Stimulated activated CD4-positive, alpha-beta T cell treated with anti-CD3 and anti-CD28 coated beads, TNF-alpha, amount 100 ng/mL, for 4 hours (primary cell): ENCODE measurements at places on chromosomes 6 and 20.
A peak's percentile ranks its signal among the peaks of the same experiment; 100 is the strongest.

GRCh38 chr6:1872649-1873131 is 263.0 kb downstream of the FOXC1 start:
- DNase-seq: no peak

DNA sequence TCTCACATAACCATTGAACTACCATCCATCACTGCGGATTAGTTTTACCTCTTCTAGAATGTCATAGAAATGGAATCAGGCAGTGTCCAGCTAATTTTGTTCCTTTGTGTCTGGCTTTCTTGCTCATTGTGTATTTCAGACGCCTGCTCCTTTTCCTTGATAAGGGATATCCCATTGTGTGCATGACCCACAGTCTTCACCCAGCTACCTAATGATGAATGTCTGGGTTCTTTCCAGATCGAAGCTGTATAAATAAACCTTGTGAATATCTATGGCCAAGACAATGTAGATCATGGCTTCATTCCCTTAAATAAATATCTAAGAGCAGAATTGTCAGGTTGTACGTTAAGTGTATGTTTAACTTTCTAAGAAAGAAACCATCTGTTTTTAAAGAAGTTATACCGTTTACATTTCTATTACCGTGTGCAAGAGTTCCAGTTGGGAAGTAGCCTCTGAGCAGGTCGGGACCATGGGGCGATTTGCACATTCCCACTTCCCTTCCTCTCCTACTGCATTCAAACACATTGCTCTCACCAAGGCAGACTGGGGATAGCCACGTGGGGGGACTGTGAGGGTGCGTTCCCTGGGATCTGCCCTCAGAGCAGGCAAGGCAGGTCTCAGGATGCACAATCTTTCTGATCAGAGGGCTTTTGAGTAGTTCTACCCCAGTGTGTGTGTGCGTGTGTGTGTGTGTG is 13.1 kb downstream of the CD93 start:
- DNase-seq: no peak

DNA sequence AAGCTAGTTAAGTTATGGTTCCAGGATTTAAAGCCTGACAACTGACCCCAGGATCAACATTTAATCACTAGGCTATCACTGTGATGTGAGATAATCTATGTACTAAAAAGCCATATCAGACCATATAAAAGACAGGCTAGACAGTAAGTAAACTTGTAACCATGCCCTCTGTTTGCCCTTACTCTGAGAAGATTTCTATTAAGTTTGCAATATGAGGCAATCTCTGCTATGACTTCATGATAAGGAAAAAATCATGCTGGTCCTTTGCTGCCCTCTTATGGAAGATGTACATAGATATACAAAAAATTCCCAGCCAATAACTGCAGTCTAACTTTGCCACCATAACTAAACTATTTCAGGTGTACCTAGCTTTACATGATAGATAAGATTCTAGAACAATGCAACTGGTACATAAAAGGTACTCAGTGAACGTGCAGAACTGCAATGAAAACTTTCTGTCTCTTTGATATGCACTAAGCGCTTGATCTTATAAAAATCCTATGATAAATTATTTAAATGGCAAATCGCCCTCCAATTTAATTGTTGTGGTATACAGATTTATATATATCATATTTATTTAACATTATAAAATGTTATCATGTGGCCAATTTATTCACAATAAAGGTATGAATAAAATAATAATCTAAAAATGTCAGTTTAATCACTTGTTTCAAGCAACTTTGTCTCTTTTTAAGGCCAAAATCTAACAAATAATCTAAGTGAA is 70.5 kb downstream of the FAM217A start:
- DNase-seq: no peak

DNA sequence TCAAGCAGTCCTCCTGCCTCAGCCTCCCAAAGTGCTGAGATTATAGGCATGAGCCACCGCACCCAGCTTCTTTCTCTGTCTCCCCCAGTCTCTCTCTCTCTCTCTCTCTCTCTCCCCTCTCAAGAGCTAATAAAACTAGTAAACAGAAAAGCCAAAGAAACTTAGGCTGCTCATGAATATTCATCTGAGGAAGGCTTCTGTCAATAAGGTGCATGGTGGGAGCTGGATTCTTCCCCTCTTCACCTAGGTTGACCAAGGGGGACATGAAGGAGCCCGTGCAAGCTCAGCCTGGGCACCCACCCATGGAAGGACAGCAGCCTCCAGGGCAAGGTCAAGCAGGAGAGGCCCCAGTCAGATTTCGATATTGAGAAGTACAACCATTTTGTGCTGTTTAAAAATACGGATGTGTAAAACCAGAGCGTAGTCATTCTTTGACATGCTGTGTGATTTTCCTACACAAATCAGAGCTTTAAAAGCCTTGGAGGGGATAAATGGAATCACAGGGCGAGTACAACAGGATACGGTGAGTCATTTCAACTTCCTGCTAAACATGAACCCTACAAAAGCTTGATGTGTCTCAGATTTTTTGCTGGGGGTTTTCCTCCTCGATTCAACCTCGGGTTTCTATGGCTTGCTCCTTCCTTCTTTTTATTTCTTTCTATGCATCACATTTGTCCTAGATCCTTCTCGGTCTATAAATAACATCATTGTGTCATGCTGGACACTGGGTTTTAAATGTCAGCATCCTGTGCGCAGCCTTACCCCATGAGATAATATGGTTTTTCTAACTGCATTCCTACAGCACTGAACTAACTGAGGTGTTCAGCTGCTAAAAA is 368.9 kb upstream of the JARID2 start:
- no peak for DNase-seq

DNA sequence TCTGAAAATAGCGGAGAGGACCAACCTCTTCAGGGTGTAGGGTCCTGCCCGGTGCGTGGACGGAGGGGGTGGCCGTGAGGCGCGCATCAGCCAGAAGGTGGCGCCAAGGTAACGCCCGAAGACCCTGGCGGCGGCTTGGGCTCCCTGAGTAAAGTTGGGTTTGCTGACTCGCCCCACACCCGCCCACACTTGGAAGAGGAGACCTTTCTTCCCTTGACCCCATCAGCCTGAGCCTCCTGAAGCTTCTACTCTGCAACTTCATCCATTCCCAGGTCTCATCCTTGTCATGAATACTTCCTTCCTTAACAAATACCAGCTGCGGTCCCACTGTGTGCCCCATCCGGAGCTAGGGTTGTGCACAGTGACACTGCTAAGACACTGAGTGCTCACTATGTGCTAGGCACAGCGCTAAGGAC is 14.6 kb downstream of the CD40 start:
- peak; percentile 23 for DNase-seq

DNA sequence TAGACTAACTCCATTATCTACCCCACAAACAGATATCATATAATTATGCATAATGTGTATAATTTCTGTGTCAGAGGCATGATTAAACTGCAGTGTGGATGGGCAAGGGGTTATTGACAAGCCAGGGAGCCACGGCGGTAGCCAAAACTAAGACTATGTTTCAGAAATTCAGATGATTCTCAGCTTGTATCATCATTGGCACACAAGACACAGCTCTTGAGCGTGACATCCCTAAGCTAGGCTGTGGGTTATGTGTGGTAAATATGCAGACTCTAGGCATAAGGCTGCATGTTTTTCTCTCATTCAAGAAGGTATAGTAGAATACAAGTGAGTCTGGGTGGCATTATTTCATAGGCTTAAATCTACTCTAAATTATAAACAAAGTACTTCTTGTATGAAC is 154.3 kb downstream of the KLHL32 start:
- no peak for DNase-seq
